ENCODE measurements at places on chromosomes 12 and 14. TPM values are rescaled to one million over a fixed set of nuclear protein-coding genes. Genes with fewer than 3 reads are reported as not detected.

GRCh38 chr14:103243764-103244737 is 90.0 kb upstream of the EIF5 start:
- DNase-seq = no peak

- no peak for DNase-seq
These were observed 12.2 kb upstream of the PCED1B start for GRCh38 chr12:47067176-47067575.

DNA sequence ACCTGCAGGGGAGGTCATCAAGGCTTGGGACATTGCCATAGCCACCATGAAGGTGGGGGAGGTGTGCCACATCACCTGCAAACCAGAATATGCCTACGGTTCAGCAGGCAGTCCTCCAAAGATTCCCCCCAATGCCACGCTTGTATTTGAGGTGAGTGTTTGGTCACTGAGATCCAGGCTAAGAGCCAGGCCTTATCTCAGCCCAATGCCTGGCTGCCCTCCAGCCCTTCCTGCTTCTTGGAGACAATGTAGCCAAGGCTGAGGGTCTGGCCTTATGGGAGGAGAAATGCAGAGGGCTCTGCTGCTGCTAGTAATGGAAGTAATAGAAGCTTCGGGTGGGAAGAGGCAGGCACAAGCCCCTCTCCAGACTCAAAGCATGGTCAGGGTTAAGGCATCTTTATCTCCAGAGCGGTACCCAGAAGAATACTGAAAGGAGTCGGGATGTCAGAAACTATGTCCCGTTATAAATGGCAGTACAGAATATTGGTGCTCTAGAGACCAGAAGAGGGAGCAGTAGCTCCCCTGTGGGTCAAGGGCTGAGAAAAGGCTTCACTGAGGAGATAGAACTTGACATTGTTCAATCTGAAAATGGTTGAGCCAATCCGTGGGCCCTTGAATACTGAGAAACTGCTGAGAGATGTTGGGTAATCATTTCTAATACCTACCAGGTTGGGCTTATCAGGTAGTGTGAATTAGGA is 3.1 kb downstream of the FKBP4 start:
- DNase-seq = no peak

- no peak for DNase-seq
These were observed 932.3 kb downstream of the FLRT2 start for GRCh38 chr14:86462193-86462753.

DNA sequence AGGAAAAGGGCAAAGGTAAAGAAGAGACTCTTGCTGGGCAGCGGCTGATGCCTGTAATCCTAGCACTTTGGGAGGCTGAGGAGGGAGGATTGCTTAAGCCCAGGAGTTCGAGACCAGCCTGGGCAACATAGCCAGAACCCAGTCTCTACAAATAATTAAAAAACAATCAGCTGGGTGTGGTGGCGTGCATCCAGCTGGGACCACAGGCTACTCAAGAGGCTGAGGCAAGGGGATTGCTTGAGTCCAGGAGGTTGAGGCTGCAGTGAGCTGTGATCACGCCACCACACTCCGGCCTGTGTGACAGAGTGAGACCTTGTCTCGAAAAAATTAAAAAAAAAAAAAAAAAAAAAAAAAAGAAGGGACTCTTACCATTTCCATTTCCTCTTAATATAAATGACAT is 100.4 kb upstream of the USP44 start:
- DNase-seq = no peak

DNA sequence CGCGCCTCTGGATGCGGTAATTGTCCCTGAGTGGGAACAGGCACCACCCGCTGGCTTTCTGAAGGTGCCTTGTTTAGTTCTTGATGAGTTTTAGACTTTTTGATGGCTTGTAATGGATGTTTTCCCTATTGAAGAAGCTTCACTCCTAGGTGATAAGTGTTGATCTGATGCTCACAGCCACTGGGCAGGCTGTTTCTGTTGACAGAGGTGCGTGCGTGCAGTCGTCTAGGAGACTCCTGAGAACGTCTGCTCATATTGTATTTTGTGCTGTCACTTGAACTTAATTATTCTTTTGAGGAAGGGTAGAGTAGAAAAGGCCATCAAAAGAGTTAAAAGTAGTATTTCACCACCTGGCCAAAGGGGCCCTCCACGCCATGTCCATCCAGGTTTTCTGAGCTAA is 70.5 kb downstream of the EP400 start:
- DNase-seq = no peak

The FITM1 gene
- total RNA-seq = 0.79 TPM

DNA sequence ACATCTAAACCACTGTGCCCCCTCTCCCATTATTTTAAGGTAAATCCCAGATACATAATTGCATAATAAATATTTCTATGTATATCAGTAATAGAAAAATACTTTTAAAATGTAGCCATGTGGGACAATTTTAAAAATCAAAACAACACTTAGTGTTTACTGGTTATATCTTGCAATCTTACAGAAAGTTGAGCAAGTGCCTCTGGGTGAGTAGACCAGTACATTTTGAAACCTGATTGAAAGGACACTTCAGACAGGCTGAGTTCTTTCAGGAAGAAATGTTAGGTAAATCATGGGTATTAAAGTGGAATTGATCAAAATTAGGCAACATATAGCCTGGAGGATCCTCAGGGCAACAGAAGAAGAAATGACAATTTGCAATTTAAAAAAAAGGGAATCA is 7.2 kb downstream of the SLC38A4 start:
- no peak for DNase-seq

DNA sequence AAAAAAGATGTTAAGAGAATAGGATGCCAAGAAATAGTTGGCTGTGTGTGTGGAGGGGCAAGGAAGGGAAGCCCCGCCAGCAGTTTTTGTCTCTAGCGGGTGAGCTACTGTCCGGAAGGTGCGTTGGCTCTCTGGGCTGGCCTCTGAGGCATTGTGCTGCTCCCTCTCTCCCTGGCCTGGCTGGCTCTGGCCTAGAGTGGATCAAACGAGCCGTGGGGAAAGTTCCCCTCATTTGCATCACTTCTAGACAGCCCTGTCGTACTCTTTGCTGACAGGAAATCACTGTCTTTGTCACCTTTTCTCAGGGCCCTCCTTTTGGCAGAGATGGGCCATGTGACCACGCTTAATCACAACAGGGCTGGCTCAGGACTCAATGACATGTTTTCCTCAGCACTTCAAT is 236.1 kb upstream of the NPAS3 start:
- no peak for DNase-seq

The KHNYN gene
- total RNA-seq = 102 TPM

DNA sequence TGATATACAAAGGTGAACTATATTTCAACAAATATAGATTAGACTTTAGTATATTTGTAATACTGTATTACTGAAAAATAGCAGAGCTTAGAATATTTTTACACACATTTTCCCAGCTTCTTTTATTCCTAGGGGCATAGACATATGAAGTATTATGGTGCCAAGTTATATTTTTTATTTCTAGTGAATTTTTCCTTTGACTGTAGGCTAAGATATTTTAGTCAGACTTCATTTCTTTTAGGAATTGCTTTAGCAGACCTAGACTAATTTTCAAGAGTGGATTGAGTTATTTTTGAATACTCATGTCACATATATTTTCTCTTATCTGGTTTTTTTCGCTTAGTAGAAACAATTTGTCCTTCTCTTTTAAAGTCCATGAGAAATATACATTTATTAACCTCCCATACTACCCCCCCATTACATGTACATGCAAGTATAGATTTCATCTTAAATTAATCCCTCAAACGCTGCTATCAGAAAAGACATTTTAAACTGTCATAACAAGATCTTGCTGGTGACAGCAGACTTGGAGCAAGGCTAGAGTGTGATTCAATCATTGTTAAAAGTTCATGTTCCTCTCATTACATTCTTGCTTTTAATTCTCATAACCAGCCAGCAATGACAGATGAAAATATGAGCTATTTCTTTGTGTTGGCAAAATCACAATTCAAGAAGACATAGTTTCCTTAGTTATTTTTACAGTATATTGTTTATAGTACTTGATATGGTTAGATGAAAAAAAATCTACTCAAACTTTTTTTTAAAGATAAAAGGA is 456.1 kb downstream of the AEBP2 start:
- DNase-seq = no peak

GRCh38 chr14:96851694-96852381 is 54.7 kb downstream of the VRK1 start:
- no peak for DNase-seq

GRCh38 chr12:119842380-119842779 is 34.7 kb downstream of the CIT start:
- no peak for DNase-seq

GRCh38 chr12:51924551-51925319 is 17.4 kb downstream of the ACVRL1 start:
- no peak for DNase-seq

- no peak for DNase-seq
These were observed 46.3 kb upstream of the STON2 start for GRCh38 chr14:81446279-81447007.

DNA sequence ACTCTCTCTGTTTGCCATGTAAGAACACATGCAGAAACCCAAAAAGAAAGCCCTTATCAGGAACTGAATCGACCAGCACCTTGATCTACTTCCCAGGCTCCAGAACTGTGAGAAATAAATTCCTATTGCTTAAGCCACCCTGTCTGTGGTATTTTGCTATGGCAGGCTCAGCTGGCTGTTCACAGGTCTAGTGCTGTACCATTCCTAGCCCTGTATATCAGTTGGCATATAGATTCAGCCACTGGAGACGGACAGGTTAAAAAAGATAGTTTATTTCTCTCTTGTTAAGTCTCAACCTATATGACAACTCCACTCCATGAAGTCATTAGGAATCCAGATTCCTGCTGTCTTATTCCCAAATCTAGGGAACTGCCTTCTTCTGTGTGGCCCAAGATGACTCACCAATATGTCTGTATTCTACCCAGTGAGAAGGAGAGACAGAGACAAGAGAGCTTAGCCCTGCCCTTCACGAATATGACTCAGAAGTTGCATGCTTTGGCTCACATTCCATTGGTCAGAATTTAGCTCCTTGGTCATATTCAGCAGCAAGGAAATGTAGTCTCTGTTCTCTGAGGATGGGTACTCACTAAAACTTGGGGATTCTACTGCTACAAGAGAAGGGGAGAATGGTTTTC is 57.0 kb downstream of the PLEKHG7 start:
- no peak for DNase-seq

DNA sequence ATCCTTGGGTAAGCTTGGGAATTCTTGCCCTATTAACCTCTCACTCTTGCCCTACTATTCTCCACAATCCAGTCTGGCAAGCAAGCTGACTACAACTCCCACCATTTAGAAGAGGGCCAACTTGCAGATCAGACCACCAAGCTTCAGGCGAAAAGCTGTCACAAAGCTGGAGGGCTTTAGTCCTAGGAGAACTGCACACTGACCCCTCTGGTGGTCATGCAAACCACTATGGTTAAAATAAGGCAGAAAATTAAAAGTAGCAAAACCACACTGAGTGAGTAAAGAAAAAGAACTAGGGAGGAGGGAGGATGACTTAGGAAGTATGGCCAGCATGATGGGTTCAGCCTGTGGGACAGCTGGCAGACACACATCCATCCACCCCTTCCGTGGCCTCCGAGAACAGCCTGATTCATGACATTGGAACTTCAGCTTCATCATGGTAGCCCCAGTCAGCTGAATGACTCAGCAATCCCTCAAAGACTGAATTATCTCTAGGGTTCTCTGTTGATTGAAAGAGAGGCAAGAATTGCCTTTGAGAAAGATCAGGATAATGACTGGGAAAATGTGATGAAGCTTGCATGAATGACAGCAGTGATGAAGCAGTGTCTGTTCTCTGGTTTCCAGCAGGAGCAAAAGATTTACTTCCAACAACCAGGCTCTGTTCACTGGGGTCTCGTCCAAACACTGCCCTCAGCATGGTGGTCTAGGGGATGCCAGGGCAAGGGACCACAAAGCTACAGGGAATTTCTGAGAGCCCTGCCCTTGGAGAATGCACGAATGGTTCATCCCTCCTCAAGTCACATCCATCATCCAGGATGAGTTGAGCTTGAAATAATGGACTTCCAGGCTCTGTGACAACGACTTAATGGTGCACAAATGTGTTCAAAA is 24.4 kb downstream of the PITPNM2 start:
- DNase-seq = peak; percentile 41

GRCh38 chr12:47079981-47080724 is 394 bp upstream of the AMIGO2 start:
- DNase-seq = peak; percentile 45

- no peak for DNase-seq
These were observed 108.7 kb downstream of the DIP2B start for GRCh38 chr12:50613463-50613862.

GRCh38 chr14:51205486-51205885 is 34.6 kb upstream of the TMX1 start:
- no peak for DNase-seq

GRCh38 chr12:18966954-18967353 is 162.6 kb upstream of the PLEKHA5 start:
- no peak for DNase-seq

All from mucosa of descending colon (tissue), 3 donors.